Fibroblast of mammary gland (primary cell): ENCODE measurements at places on chromosomes 6 and 20.
A peak's percentile ranks its signal among the peaks of the same experiment; 100 is the strongest.

DNA sequence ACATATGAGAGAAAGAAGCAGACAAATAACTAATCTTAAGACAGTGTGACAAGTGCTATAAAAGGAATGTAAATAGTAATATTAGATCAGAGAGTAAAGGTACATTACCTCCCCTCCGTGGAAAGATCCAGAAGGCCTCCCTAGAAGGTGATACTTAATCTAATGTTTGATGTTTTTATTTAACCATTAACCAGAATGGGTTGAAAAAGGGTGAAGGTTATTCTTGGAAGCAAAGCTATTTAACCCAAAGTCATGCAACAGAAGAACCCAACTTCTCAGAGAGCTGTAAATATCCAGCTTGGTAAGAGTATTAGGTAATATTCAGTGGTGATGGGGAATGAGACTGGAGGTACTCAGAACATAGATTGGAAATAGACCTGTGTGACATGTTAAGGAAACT, 68.0 kb upstream of the HIVEP1 start:
- DNase-seq = no peak

GRCh38 chr20:60820918-60821317, 431.1 kb upstream of the CDH4 start:
- no peak for DNase-seq

DNA sequence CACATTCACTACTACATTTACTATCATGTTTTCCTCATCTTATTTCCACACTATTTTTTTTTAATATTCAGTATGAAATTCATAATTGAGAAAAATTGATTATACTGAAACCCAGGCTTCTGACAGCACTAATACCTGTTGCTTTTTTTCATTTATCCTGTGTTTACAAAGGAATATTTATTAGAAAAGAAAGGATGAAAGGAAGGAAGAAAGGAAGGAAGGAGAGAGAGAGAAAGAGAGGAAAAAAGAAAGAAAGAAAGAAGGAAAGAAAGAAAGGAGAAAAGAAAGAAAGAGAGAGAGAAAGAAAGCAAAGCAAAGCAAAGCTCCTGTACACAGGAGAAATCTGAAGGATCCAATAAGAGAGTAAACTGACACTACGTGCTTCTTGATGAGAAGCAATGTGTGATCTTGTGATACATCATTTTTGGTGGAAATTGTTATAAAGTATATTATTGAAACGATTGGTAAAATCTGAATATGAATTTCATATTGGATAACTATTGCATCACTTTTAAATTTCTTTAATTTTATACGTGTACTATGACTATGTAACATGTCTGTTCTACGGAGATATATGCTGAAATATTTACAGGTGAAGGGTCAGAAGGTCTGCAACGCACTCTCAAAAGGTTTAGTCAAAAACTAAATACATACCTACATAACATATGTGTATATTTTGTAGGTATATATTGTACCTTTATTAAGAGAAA, 43.9 kb downstream of the DEFB114 start:
- DNase-seq = no peak

DNA sequence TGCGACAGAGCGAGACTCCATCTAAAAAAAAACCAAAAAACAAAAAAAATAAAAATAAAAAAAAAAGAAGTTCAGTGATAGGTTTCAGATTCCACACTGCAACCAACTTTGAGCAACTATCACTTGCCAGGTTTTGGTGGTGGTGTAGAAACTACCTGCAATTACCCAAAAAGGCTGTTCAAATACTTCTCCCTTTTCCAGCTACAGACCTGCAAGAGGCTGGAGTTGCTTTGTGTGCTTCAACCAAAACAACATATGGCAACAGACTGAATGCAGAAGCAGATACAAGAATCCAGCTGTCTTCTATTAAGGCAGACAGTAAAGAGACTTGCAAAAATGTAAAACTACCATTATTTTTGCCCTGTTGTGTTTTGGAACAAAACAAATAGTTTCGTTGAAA, 9.3 kb upstream of the BCAS1 start:
- no peak for DNase-seq

- no peak for DNase-seq
Measured at GRCh38 chr6:31573239-31574105, 1.4 kb downstream of the LTA start.

- no peak for DNase-seq
Measured at GRCh38 chr6:31252625-31253024, 19.3 kb downstream of the HLA-C start.

DNA sequence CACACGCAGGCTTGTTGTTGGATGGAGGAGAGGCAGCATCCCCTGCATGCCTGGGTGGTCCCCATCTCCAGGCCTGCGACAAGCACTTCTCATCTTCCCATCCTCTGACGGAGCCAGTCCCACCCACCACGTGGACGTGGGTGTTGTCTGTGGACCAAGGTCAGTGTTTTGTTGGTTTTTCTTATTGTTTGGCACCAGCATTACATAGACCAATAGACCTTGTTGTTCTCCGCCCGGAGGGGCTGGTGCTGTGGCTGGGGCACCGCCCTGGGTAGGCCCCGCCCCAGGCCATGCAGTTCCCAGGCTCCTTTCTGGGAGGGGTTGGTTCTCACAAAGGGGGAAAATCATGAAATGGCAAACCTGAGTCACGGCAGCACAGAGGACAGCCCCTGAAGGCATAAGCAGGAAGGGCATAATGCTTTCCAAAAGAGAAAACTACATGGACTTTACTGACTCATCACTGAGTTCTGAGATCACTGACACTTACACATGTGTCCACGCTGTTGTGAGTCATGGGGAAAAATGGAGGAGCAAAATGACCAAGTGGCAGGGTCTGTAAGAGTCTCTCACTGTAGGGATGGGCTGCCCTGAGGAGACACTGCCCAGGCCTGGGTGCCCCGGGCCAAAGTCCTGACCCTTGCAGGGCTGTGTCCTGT, 90.8 kb downstream of the THBS2 start:
- DNase-seq = peak; percentile 100
